Activated naive CD4-positive, alpha-beta T cell (primary cell): ENCODE measurements at places on chromosomes 7 and 10.

GRCh38 chr7:155667241-155667829, 22.9 kb downstream of the RBM33 start:
- DNase-seq = no peak

- DNase-seq = no peak
Measured at GRCh38 chr10:76015245-76015644, 583.8 kb downstream of the LRMDA start.

DNA sequence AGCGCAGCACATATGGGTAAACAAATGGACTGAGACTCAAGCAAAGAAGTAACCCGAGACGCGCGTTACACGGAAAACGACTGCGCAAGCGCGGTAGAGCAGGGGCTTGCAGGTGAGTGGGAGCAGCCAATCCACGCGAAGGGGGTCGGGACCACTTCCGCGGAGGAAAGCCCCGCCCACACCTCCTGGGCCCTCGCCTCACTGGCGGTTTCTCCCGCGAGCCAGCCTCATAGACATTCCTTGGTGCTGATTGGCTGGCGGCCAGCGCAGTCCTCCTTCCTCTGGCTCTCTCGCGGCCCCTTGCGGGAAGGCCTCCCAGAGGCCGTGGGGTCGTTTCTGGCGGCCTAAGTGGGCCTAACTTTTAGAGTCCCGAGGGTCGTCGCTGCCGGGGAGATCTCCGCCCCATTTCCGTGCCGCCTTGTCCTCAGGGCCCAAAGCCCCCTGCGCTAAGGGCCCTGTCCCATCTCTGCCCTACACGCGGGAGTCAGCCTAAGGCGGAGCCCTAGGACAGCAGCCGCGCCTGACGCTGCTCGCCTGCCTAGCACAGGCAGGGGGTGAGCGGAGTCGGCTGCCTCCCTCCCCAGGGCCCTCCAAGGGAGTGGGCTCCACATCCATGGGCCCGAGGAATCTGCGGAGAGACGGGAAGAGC, 9.1 kb upstream of the FXYD4 start:
- DNase-seq = peak; percentile 95

GRCh38 chr7:17275749-17276671, 22.4 kb upstream of the AHR start:
- DNase-seq = no peak

DNA sequence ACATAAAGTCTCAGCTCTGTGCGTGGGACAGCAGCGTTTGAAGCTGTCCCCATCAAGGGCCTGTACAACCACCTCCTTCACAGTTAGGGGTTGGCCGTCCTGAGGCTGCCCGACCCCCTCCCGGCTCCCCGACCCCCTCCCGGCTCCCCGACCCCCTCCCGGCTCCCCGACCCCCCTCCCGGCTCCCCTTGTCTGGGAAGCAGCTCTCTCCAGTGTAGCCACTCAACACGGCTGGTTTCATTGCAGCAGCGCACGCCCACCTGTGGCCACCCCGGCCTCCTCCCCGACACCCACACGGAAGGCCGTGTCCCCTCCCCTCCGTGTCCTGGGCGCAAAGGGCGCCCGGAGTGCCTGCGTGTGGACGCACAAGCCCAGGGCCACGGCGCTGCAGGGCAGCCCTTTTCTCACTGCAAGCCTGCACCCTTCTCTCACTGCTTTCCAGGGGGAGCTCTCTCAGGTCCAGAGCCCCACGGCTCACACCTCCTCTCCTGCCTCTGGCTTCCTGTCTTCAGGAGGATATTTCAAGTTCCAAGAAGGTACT, 20.9 kb upstream of the FAM20C start:
- DNase-seq = no peak

DNA sequence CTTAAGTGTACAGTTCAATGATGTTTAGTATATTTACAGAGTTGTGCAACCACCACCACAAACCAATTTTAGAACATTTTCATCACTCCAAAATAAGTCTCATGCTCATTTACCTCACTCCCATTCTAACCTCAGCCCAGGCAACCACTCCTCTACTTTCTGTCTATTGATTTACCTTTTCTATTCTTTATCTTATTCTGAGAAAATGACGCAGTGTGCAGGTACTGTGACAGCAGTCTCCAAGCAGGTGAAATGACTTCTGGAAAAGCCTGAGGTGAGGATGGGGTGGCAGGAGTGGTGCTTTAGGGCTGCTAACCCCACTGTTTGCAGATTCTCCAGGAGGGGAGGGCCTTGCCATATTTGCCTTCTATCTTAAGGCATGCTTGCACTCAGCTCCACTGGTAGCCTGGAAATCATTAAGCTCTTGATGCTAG, 39.5 kb downstream of the GARS1 start:
- no peak for DNase-seq

- no peak for DNase-seq
Measured at GRCh38 chr7:768881-769504, 41.9 kb upstream of the PRKAR1B start.

- no peak for DNase-seq
Measured at GRCh38 chr10:26714415-26715136, 17.1 kb downstream of the PDSS1 start.

- DNase-seq = no peak
Measured at GRCh38 chr7:22645418-22646181, 81.4 kb upstream of the IL6 start.

DNA sequence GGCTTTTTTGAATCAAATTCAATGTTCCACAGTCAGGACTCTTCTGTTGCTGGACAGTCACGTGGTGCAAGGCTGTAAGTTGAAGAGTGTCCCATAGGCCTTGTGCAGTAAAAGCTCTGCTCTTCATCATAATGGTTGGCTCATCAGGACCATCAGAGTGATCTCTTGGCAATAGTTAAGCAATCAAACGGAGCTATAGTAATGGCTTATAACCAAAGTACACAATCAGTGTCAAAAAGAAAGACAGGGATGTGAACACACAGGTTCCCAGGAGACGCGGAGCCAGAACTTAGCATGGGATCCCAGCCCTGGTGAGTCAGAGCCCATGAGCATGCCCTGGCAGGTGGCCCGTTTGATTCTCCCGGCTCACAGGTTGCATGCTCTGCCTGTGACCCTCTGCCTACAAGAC, 10.8 kb upstream of the GPNMB start:
- DNase-seq = no peak

GRCh38 chr7:157657741-157658740, 321.2 kb downstream of the DNAJB6 start:
- no peak for DNase-seq

DNA sequence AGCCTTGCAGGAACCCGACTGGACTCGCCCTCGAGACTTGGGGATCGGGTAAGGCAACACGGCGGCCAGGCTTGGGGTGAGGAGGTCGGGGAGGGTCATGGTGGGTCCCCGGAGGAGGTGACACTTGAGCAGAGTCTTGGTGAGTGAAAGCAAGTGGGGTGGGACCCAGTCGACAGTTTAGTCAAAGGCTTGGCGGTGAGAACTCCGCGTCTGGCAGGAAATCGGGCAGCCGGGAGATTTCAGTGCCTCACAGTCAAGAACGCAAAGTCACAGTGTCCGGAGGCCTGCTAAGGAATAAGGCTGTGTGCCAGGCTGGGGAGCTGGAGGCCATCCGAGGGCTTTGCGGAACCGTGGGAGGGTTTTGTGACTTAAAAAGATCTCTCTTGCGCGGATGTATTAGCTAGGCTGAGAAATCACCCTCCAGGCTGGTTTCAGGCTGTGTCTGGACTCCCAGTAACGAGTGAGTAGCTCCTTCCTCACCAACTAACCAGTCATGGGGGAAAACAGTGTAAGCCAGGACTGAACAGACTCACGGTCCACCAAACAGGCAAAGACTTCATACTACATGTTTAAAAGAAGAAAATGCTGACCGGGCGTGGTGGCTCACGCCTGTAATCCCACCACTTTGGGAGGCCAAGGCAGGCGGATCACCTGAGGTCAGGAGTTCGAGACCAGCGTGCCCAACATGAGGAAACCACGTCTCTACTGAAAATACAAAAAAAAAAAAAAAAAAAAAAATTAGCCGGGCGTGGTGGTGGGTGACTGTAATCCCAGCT, 613 bp downstream of the AP5Z1 start:
- no peak for DNase-seq

DNA sequence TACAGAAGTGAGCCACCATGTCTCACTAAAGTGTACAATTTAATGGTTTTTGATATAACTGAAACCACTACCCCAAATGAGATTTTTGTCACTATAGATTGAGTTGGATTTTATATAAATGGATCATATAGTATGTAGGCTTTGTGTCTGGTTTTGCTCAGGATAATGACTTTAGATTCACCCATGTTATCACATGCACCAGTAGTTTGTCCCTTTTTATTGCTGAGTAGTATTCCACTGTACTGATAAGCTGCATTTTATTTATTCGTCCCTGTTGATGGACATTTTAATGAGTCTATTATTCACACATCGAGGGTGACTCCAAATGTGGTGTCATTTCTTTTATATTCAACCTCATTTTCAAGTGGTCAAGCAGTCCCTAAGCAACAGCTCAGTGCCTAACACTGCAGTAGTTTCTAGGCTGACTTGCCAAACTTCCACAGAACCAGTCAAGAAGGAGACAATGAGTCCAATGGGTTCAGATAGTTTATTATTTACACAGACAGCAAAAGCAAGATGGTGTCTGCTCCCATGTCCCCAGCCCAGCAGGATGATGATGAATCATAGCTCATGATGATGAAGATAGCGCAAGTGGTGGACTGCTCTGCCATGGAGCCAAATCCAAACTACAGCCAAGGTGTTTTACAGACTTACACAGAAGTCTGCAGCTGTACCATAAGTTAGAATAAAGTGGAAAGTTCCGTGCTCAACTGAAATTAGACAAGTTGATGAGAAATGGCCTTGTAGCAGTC, 6.6 kb upstream of the FMC1 start:
- DNase-seq = no peak

DNA sequence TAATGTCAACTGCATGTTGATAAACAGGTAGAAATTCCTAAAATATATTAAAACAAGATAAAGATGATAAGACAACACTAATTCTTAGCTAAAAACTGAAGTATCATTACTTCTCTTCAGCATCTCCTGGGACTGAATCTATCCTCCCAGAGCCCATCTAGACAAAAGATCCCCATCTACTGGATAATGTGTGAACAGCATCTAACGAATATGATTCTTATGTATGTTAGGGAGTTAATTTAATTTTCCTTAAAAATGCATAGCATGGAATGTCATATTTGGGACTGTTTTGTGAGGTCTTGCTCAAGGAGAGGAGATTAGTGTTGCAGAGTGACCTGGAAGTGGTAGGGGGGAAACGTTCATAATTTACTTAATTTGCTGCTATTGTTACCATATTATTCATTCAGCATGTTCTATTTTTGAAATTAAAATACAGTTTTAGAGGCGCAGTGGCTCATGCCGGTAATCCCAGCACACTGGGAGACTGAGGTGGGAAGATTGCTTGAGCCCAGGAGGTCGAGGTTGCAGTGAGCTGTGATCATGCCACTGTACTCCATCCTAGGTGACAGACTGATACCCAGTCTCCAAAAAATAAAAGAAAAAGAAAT, 305.1 kb upstream of the CSTF2T start:
- DNase-seq = no peak

- no peak for DNase-seq
Measured at GRCh38 chr10:124730790-124731189, 13.4 kb downstream of the FAM53B start.

DNA sequence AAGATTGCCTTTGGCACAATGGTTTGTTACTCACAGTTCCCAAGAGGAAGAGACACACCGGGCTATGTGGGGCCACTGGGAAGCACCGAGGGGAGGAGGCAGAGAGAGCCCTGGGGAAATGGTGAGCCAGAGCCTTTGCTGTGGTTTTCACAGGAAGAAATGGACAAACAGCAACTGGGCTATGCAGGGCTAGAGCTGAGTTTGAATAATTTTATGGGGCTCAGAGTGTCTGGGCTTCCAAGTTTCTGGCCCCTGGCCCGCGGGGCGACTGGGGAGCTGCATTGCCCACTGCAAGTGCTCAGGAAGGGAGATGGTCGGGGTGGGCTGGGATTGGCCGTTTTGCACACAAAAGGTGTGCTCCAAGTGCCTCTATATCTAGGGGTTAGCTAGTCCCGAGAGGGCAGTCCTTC, 92.6 kb downstream of the CHST15 start:
- no peak for DNase-seq
